ENCODE measurements at places on chromosomes 12 and 14.
A peak's percentile ranks its signal among the peaks of the same experiment; 100 is the strongest.

GRCh38 chr12:122545855-122546254, 18.8 kb downstream of the KNTC1 start:
- peak; percentile 48 for DNase-seq

DNA sequence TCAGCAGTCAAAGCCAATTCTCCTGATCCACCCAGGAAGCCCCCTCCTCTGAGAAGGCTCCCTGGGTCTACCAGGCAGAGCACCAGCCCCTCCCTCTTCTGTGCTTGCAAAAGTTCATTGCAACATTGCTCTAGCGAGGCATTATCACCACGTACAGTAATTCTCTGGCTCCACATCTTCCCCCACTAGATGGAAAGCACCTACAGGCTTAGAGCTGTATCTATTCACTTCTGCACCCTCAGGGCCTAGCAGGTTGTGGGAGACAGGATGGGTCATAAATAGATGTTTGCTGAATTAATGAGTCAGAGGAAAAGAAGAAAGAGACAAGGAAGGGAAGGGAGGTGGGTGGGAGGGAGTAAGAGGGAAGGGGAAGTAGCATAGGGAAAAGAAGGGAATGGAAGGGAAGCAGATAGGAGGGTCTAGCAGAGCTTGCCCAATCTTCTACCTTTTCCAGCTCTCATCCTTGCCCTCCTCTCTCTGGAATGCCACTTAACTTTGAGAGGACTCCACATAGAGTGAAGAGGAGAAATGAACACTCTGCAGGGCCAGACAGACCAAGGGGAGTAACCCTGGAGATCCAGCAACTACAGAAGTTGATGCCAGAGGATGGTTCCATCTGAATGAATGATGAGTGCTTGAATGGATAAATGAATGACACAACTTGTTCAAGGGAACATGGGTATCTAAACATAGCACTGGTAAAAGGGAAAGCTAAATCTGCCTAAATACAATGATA, 42.0 kb upstream of the NT5DC3 start:
- DNase-seq = no peak

- DNase-seq = no peak
Measured at GRCh38 chr12:132132609-132133430, 11.3 kb downstream of the DDX51 start.

DNA sequence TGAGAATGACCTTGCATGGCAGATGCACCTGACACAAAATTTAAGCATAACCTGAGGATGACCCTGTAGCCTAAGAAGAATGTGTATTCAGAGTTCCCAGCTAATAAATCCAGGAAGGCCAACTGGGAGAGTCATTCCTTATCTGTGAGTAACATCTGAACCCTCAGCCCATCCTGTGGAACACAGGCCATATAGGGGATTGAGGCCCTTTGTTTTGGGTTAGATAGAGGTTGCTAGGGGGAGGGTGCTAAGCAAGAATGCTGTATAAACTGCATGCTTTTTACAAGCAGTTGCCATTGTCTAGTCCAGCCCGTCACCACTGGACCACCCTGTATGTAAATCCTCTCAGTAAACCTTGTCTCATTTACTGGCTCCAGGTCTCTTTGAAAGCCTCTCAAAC, 77.0 kb downstream of the BICD1 start:
- DNase-seq = no peak

GRCh38 chr12:60266381-60266852, 670.6 kb downstream of the SLC16A7 start:
- no peak for DNase-seq

DNA sequence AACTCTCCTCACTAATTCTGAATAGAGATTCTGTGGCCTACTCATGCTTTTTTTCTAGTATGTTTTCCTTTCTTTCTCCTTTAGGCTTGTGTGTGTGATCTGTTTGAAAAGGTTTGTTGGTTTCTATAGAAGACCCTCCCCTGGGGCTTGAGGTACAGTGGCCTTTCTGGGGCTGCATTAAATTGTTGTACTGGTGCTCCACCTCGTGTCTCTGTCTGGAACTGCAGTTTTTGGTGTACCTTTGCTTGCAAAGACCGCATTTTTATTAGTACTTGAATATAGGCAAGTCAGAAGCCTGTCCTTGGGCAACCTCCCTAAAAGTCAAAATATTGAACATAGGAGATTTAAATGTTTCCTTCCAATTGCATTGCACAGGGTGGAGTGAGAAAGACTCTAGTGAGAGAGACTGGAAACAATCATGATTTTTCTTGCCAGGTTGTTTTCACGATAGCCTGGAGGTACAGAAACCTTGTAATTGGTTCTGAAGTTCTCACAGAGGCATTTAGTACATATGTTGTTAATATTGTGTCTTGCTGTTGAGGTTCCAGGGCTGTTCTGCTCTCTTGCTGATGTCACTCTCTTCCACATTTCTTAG, 39.0 kb downstream of the SLCO1B1 start:
- peak; percentile 17 for DNase-seq

DNA sequence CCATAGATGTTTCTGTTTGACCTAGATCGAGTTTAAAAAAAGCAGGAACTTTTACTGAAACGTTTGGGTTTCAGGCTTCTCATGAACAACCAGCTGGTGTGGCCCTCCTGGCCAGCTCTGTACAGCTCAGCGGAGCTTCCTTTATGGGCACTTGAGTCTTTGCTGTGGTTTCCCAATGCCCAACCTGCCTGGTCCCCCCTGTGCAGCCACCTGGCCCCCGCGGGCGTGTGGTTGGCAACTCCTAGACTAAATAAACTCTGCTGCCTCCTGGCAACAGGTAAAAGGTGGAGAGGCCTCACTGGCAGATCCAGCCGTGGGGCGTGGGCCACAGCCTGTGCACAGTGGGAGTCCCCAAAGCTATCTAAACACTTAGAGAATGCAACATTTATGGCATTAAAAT, 38.7 kb downstream of the ADGRD1 start:
- no peak for DNase-seq

GRCh38 chr12:52245962-52246569, 13.0 kb downstream of the KRT7 start:
- no peak for DNase-seq

GRCh38 chr12:31736472-31736871, 7.7 kb upstream of the AMN1 start:
- no peak for DNase-seq

DNA sequence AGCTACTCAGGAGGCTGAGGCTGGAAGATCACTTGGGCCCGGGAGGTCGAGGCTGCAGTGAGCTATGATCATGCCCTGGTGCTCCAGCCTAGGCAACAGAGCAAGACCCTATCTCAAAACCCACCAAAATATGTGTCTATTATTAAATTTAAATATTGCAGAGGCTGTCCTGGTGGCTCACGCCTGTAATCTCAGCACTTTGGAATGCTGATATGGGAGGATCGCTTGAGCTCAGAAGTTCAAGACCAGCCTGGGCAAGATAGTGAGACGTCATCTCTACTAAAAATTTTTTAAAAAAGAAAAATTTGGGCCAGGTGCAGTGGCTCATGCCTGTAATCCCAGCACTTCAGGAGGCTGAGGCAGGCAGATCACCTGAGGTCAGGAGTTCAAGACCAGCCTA, 13.9 kb downstream of the PSMA6 start:
- DNase-seq = no peak

DNA sequence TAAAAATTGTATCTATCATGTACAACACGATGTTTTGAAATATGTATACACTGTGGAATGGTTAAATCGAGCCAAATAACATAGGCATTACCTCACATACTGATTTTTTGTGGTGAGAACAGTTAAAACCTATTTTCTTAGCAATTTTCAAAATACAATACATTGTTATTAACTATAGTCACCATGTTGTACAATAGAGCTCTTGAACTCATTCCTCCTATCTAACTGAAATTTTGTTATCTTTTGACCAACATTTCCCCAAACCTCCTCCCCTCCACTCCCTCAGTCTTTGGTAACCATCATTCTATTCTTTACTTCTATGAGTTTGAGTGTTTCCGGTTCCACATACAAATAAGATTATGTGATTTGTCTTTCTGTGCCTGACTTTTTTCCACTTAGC, 6.8 kb upstream of the SLC38A2 start:
- no peak for DNase-seq

- DNase-seq = peak; percentile 83
Measured at GRCh38 chr12:48890657-48891418, 25.2 kb upstream of the RND1 start.

GRCh38 chr12:12807970-12808702, 5.0 kb upstream of the DDX47 start:
- peak; percentile 50 for DNase-seq

GRCh38 chr14:32710231-32710671, 228.4 kb upstream of the NPAS3 start:
- DNase-seq = no peak

GRCh38 chr14:32480337-32480736, 151.2 kb downstream of the AKAP6 start:
- DNase-seq = no peak

GRCh38 chr14:58430156-58430555, 2.6 kb downstream of the KIAA0586 start:
- no peak for DNase-seq

DNA sequence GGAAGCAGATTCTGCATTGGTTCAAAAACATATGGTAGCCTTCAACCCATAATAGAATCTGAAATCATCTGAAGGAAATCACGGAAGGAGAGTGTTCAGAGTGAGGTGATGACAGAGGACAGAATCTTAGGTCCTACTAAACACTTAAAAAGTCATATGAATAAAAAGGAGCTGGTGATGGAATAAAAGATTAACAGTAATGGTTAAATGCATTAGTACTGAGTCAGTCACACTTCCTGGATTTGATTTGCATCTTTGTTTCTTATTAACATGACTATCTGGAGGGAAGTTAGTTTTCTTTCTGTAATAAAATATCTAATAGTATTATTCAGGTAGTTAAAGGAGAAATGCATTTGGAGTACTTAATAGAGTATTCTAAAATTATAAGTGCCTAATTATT, 296.3 kb upstream of the ATXN7L3B start:
- no peak for DNase-seq

DNA sequence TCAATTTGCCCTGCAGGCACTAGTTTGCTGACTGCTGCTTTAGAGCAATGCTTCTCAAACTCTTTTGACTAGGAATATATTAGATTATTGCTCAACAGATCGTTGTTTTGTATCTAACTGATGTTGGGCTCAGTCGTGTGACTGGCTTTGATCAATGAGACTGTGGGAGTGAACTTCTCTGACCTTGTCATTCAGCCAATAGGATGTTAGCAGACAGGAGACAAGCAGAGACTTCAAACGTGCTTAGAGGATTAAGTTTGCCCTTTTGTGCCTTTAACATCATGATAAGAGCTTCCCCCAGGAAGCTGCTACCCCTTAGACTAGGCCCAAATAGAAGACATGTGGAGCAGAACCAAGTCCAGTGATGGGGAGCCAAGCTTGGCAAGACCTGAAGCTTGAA, 76.7 kb upstream of the ELK3 start:
- no peak for DNase-seq

DNA sequence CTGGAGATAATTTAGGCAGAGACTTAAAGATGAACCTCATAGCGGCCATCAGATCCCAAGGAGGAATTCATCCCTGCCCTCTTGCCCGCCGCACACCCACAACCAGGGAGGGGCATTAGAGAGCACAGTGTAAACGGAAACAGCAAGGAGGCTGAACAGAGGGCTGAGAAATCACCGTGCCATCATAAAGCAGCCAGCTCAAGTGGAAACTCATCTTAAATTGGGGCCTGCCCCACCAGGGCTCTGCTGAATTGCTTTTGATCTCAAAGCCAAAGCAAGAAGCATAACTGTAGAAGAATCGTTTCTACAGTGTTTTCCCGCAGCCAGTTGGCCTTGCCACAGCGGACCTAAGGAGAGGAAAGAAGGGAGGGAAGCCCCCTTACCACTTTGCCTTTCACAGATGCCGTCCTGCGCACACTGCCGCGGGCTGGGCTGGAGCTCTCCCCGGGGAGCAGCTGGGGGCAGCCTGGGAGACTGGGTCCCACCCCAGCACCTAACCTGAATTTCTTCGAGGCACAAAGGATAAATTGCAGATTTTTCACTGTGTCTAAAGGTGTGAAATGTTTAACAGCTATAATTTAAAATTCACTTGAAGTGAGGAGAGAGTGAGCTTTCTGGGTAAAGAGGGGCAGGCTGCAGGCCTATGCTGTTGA, 51.8 kb upstream of the MMP17 start:
- peak; percentile 64 for DNase-seq

DNA sequence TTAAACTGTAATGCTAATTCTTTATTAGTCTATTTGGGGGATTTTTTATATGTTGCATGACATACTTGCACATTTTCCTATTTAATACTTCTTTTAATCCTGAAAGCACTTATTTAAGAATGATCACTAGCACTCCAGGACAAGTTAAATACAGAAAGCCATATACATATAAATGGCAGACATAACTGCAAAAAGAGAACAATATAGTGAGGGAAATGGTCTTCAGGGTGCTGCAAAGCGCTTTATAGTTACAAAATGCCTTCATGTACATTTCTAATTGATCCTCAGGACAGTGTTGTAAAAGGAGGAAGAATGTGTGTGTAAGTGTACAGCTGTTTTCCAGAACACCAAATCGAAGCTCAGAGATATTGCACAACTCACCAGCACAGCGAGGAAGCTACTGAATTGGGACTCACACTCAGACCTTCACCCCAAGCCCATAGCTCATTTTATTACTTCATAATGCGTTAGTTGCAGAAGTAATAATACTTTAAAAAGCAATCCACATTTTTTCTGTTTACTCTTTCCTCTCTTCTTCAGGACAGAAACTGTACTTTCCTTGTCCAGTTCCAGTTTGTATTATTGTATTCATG, 428.2 kb downstream of the RAD51B start:
- no peak for DNase-seq

GRCh38 chr12:51388069-51388799, 3.0 kb downstream of the GALNT6 start:
- DNase-seq = no peak

- DNase-seq = no peak
Measured at GRCh38 chr12:49825360-49825970, 2.7 kb downstream of the NCKAP5L start.

DNA sequence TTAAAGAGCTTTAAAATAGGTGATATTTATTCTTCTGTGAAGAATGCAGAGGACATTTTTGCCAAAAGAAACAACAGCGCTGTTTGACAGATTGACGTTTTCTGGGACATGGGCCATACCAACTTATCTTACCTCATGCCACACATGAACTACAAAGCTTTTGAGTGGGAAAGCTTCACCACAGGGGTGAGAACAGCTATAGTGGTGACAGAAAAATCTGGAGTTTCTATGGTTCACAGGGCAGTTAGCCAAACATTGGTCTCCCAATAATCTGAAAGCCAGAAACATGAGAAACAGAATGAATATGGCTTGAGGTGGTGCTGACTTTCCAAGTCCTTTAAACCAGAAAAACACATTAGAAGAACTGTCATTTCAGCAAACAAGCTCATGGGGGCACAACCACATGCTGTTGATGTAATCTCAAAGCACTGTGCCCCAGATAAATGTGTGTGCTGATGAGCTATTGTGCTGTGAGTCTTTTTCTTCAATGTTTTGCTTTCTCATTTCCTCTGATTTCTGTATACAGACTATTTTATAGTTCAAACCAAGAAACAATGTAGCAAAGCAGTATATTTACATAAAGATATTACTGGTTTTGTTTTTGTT, 905.4 kb downstream of the SLC16A7 start:
- no peak for DNase-seq

- no peak for DNase-seq
Measured at GRCh38 chr12:9634969-9635754, 27.4 kb upstream of the KLRB1 start.

GRCh38 chr14:79275292-79275655, 936.0 kb downstream of the DIO2 start:
- DNase-seq = no peak

All from GM10248 (cell line).